ENCODE measurements at places on chromosomes 1 and 21. TPM values are rescaled to one million over a fixed set of nuclear protein-coding genes. Genes with fewer than 3 reads are reported as not detected.

LEFTY1 gene
- not detected for total RNA-seq

IL23R gene
- not detected for total RNA-seq

- no peak for DNase-seq
Measured at GRCh38 chr1:31869449-31869848, 53.6 kb upstream of the SPOCD1 start.

DNA sequence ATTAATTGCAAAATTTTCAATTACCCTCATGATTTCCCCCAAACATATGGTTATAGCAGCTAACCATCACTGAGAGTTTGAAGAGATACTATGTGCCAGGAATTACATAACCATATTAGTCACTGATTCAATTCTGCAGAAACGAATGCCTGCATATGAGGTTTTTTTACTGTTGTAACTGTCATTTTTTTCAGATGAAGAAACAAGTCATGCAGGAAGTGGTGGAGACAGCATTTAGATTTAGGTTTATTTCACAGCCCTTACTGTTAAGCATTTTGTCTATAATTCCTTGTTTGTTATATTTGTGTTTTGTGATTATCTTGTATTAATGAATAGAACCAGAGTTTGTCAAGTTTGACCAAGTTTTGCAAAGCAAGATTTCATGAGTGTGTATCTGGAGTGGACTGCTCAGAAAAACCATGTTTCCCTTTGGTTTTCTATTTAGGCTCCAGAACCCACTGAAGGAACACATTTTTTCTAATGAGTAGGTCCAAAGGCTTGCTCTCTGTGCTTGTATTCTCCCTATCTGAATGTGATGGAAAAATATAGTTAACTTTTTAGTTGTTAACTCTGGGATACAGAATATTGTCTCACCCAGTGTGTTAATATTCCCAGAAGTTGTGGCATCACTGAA is 308.5 kb upstream of the ADAMTS5 start:
- no peak for DNase-seq

DNA sequence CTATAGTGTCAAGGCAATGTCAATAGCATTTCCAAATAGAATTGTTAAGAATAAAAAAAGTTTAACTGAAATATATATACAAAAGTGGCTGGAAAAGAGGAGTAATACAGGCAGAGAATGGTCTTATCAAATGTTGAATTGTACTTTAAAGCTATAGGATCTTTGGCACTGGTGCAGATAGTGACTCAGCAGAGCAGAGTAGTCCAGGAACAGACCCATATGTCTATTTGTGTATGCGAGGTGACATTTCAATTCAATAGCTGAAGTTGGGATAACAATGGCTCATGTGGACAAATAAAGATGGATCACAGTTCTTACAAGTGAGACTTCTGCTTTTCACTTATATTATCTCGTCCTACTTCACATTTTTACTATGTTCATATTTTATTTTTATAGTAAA is 543.0 kb upstream of the B3GALT2 start:
- no peak for DNase-seq

DNA sequence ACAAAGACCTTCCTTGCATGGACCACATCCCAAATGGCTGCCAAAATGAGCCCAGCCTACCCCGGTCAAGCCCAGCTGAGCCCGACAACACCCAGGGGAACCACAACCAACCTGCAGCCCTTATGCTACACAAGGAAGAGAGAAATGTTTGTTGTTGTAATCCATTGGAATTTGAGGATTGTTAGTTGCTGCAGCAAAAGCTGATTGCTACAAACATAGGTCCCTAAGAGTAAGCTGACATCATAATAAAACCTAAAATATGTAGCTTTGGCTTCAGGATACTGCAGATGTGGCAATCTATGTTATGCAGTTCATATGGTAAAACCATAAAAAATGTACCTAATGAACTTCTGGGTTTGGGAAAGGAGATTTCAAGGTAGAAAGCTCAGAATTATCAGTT is 65.5 kb upstream of the DNAH14 start:
- no peak for DNase-seq

- no peak for DNase-seq
Measured at GRCh38 chr1:154520333-154520732, 18.1 kb upstream of the SHE start.

- no peak for DNase-seq
Measured at GRCh38 chr1:96533820-96534219, 187.8 kb upstream of the PTBP2 start.

DNA sequence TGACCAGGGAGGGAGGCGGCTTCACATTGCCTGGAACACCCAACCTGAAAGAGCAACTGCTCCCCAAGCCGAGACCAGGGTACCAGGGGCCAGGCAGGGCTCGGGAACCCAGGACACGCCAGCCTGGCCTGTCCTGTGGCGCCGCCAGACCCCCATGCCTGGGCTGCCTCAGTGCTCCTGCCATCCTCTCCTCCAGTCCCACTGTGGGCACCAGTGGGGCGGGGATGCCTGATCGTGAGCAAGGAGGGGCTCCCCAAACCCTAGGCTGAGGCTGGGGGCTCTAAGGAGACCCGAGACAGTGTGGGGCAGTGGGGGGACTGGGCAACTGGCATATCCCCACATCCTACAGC is 45.1 kb downstream of the WNT9A start:
- peak; percentile 12 for DNase-seq

DNA sequence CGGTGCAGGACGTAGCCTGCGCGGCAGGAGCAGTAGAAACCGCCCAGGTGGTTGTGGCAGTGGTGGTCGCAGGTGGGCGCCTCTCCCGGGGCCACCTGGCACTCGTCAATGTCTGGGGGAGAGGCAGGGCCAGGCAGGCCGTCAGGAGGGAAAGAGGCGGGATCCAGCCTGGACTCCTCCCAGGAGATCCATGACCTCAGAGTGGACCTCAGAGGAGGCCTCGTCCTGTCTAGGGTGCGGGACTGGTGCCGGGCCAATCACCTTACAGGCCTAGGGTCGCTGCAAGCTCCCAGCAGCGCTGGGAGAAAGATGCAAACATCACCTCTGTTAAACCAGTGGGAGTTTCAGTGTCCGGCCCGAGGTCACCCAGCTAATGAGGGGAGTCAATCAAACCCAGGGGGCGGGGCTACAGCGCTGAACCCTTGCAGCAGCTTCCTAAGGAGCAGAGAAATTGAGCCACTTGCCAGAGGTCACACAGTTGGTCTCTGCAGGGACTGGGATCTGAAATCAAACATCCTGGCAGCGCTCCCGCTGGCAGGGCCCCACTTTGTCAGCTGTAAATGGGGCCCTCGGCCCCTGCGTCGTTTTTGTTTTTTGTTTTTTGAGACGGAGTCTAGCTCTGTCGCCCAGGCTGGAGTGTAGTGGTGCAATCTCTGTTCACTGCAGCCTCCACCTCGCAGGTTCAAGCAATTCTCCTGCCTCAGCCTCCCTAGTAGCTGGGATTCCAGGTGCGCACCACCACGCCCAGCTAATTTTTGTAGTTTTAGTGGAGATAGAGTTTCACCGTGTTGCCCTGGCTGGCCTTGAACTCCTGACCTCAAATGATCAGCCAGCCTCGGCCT is 1.4 kb downstream of the MASP2 start:
- DNase-seq, result no peak

- no peak for DNase-seq
Measured at GRCh38 chr1:88557014-88557413, 127.1 kb upstream of the PKN2 start.

DNA sequence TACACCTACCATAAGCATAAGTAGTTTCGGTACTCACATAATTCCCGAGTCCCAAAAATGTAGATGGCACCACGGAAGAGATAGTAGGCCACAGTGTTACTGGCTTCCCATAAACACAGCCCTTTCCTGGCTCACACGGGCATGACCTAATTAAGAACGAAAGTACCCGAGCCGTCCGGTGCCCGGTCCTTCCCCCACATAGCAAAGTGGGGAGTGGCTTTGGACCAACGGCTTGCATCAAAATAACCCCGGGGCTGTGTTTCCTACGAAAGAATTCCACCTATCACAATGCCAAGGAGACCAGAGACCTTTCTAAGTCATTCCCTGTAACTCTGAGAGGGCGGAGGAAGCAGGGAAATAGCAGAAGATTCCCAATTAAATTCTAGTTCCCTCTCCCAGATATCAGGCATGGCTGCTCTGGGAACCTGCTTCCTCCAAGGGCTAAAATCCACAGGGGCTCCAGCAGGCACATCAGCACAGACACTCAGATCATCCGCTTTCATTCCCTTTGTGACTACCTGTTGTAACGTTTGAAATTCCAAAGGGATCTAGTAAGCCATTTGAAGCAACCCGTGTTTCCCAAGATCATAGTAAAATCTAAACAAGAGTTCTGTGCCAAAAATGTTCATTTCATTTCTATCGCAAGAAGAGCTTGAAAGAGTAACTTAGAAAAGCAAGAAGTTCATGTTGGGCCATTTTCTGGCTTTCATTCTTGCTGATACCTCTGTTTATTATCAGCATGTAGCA is at the start of gene TMPRSS3:
Gene TMPRSS3, minus strand, starts transcription at position 148 of the 747 bp plus-strand sequence. CDS start 635 bp downstream, outside the sequence.
- DNase-seq, result no peak

DNA sequence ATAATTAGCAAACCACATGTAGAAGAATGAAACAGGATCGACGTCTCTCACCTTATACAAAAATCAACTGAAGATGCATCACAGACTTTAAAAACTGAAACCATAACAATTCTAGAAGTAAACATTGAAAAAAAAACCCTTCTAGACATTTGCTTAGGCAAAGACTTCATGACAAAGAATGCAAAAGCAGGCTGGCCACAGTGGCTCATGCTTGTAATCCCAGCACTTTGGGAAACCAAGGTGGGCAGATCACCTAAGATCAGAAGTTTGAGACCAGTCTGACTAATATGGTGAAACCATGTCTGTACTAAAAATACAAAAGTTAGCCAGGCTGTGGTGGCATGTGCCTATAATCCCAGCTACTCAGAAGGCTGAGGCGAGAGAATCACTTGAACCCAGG is 1351.7 kb downstream of the MRPL39 start:
- DNase-seq, result no peak

DNA sequence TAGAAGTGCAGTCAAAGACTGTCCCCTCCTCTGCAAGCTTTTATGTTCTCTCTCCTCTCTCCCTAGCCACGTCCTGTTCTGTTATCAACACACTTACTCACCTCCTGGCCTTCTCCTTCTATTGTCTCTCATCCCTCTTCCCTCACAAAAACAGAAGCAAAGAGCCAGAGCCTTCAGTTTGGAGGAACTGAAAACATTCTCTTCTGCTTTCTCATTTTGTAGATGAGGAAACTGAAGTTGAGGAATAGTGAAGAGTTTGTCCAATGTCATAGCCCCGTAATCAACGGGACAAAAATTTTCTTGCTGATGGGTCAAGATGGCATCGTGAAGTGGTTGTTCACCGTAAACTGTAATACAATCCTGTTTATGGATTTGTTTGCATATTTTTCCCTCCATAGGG is 1.9 kb downstream of the NLRP3 start:
- no peak for DNase-seq

- no peak for DNase-seq
Measured at GRCh38 chr21:15401331-15401730, 328.5 kb upstream of the USP25 start.
